ENCODE measurements at places on chromosomes 7 and 10. TPM values are rescaled to one million over a fixed set of nuclear protein-coding genes. Genes with fewer than 3 reads are reported as not detected.

Gene HOXA9
- total RNA-seq: 10.9 TPM

Gene HYAL4
- not detected for total RNA-seq

Gene TUBB8
- not detected for total RNA-seq

Gene PNLIPRP2
- not detected for total RNA-seq
